ENCODE measurements at places on chromosomes 11 and 22. TPM values are rescaled to one million over a fixed set of nuclear protein-coding genes. Genes with fewer than 3 reads are reported as not detected.
A peak's percentile ranks its signal among the peaks of the same experiment; 100 is the strongest.

DNA sequence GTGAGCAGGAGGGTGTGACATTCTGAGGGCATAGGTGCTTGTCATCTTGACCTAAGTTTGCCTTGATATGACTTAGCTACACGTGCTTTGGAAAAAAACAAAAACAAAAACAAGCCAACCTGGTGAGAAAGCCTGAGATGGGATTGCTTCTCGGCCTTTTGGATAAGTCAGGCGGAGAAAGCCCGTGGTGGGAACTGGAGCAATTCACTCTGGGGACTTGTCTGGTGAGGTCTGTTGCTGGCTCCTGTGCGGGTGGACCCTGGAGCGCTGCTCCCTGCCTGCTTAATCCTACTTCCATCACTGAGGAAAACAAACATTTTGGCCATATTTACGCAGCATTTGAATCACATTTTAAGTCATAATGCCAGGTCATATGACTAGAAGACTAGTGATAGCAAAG is 100.3 kb downstream of the SNX19 start:
- no peak for DNase-seq

- DNase-seq = no peak
Measured at GRCh38 chr22:37427711-37428635, 694 bp upstream of the ELFN2 start.

GRCh38 chr11:113014262-113015097 is 53.3 kb downstream of the NCAM1 start:
- DNase-seq = no peak

GRCh38 chr11:65856689-65857499 is 1.1 kb downstream of the CFL1 start:
- peak; percentile 79 for DNase-seq

GRCh38 chr11:47791774-47792430 is 24.8 kb upstream of the FNBP4 start:
- no peak for DNase-seq

GRCh38 chr11:63511048-63511748 is 5.3 kb downstream of the LGALS12 start:
- no peak for DNase-seq

GRCh38 chr11:46116007-46116711 is 5.1 kb downstream of the PHF21A start:
- DNase-seq = no peak

DNA sequence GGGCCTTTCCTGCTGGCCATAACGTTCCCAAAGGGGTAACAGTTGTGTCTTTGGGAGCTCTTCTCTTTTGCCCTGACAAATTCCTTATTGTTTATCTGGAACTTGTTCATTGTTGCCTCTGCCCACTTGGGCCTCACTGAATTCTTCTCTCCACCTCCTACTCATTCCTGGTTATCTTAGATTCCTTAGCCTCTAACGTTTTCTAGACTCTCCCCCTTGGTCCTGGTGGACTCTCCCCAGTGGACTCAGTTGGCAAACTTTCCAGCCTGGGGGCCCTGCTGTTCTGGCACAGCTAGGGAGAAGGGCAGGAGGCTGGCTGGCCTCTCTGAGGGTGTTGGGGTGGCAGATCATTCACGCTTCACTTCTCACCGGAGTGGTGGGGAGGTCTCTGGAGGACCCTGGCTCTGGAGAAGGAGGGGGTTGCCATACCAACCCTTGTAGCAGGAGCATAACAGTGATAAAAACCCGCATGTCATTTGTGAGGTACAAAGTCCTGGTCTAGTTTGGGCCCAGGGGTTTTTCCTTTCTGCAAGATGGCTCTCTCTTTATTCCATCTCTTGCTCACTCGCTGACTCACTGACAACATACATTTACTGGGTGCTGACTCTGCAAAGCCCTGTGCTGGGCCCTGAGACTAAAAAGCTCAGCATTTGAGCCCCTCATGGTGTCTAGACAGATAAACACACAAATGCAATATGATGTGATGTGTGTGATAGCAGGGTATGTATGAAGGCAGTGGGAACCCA is 39.7 kb downstream of the YWHAH start:
- DNase-seq = no peak

DNA sequence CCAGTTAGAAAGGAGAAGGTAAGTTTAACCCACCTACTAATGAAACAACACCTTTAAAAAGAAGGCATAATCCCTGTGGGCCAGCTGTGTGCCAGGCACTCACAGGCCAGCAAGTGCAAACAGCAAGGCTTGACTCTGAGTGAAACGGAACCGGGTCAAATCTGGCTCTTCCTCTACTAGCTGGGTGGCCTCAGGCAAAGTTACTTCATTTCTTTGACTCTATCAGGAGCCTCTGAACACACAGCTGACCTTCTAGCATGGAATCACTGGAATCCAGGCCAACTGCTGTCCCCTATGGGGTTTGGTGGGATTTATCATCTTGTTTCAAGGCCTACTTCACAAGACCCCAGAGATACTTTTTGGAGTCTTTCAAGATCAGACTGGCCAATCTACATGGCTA is 3.3 kb downstream of the RAB38 start:
- DNase-seq = no peak

GRCh38 chr11:72613977-72614376 is 60.2 kb downstream of the PDE2A start:
- no peak for DNase-seq

DNA sequence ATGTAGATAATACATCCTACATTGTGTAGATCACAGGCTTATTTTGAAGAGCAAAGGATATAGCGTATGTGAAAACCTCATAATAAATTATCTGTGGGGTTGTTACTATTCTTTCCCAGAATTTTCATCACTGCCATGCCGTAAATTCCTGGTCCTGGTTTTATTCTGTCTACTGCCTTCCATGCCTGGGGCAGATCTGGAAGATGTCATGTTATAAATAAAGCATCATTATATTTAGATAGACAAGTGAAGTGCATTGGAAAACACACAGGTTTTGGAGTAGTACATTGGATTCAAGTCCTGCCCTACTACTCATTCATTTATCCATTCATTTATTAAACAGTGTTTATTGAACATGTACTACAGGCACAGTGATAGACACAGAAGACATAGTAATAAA is 2.2 kb downstream of the C11orf52 start:
- DNase-seq = no peak

DNA sequence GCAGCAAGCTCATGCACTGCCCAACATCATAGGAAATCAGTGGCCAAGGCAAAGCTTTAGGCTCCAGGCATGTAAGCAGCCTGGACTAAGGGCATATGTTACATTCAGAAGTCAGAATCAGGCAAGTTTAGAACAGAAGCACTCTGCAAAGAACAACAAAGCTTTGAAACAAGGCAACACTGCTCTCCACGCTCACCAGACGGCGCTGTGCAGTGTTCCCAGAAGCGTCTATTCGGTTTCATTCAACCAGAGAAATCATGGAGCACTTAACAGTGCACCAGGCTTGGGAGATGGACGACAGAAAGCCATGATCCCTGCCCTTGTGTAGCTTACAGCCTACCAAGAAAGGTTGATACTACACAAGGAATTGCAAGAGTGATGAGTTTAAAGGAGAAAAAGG is 555.8 kb downstream of the BUD13 start:
- no peak for DNase-seq

- DNase-seq = no peak
Measured at GRCh38 chr11:48341466-48341865, 16.7 kb downstream of the OR4C3 start.

DNA sequence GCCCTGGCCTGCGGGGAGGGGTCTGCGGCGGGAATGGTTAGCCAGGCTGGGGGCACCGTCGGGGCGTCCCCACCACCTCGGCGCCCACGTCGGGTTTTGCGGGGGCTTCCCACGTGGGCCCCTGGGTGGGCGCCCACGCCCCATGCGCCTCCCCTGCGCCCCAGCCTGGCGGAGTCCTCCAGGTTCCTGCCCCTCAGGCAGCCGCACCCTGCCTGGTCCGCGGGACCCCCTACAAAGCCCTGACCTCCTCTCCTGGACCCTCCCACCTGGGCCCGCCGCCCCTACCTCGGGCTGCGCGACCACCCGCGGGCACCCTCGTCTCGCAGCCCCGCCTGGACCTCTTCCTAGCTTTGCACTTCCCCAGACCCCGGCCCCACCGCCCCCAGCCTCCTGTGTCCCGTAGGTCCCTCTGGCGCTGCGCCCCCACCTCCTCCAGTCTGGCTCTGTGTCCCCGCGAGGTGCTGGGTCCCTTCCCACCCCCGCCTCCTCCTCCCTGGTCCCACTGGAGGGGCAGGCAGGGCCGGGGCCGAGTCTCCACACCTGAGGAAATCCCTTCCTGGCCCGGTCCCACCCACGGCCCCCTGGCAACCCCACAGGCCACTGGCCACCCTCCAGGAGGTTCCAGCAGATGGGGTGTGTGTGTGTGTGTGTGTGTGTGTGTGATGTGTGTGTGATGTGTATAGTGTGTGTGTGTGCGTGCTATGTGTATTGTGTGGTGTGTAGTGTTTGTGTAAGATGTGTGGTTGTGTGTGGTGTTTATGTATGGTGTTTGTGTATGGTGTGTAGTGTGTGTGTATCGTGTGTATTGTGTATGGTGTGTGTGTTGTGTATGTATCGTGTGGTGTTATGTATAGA is 11.8 kb downstream of the PIM3 start:
- no peak for DNase-seq

- no peak for DNase-seq
Measured at GRCh38 chr11:119085437-119085847, 761 bp downstream of the HMBS start.

- DNase-seq = no peak
Measured at GRCh38 chr22:30202531-30203006, 44.0 kb downstream of the LIF start.

DNA sequence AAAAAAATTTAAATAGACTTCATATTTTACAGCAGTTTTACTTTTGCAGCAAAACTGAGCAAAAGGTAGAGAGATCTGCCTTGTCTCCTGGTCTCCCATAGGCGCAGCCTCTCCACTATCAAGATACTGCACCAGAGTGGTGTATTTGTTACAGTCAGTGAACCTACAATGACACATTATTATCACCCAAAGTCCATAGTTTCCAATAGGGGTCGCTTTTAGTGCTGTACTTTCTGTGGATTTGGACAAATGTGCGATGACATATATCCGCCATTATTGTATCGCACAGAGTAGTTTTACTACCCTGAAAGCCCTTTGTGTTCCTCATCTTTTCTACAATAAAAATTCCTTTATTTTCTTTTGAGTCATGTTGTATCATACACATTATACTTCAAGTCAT is 153.2 kb upstream of the CCDC179 start:
- DNase-seq = no peak

DNA sequence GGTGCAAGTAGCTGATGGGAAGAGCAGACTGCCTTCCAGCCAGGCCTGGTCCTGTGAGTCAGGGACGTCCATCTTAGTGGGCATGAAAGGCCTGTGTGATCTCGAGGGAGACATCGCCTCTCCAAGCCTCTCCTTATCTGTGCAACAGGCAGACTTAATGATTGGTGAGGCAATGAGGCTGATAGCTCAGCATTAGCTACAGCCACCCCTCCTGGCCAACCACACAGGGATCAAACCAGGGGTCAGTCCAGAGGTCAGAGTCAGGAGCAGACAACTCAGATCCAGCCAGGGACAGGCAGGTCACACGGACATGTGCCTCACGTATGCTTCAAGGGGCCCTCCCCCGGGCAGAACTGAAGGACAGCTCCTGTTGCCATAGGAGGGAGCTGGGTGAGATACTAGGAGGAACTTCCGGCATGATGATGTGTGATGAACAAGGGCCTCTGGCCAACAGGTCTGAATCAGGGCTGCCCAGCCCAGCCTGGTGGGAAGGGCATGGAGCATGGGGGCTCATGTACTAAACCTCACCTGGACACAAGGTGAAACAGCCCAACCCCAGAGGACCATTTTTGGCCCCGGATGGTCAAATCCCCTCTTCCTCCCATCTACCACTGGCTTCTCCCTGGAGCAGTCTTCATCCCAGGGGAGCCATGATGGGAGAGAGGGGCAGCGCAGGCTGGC is 2.8 kb upstream of the APOC3 start:
- DNase-seq = no peak

- DNase-seq = no peak
Measured at GRCh38 chr11:73158356-73159051, 16.4 kb upstream of the FCHSD2 start.

DNA sequence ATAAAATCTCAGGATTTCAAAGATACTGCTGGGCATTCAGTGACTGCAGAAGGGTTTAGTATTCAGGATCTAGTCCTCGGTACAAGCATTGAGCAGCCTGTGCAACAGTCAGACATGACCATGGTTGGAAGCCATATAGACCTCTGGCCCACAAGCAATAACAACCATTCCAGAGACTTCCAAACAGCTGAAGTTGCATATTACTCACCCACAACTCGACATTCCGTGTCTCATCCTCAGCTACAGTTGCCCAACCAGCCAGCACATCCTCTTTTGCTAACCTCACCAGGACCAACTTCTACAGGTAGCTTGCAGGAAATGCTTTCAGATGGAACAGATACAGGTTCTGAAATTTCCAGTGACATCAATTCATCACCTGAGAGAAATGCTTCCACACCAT is 156.8 kb downstream of the C11orf91 start:
- DNase-seq = no peak

- no peak for DNase-seq
Measured at GRCh38 chr11:116396331-116396730, 376.5 kb downstream of the BUD13 start.

- no peak for DNase-seq
Measured at GRCh38 chr22:49954991-49955580, 5.5 kb upstream of the PIM3 start.

GRCh38 chr11:85086504-85087284 is 540.5 kb downstream of the DLG2 start:
- no peak for DNase-seq

DNA sequence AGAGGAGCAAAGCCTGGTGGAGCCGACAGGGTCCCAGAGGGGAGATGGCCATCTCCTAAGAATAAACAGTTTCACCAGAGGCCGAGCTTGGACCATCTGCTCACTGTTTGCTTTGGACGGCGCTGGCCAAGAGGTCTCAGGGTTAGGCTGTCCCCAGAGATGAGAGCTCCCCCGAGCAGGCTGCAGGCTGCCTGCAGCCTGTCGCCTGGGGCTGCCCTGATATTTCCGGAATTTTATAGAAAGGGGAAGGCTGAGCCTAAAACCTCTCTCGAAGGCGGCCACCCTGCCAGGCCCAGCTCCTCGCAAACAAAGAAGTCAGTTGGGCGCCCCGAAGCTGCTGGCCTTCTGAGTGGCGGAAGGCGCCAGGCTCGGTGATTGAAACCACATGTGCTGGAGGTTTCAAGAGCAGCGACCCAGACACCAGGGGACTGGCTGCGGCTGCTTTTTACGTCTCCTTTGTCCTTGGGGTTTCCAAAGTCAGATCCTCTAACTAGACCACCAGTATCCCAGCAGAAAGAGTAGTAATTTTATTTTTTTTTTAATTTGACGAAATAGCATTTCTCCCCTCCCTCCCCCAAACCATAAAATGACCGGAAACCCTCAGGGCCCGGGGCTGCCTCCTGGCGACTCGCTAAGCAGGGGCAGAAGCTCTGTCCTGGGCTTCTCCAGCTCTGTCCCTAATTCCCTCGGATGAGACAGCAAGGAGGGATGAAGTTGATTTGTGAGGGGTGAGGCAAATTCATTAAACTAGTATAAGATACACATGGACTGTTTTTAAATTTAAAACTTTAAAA is 57.4 kb downstream of the CLMP start:
- no peak for DNase-seq

The CCDC87 gene
- not detected for polyA plus RNA-seq

The ENTHD1 gene
- not detected for polyA plus RNA-seq

The C11orf65 gene
- polyA plus RNA-seq = not detected

The C1QTNF5 gene
- not detected for polyA plus RNA-seq

The CSNK2A3 gene
- polyA plus RNA-seq = 0.93 TPM

The CD3E gene
- 50.4 TPM for polyA plus RNA-seq

The VSIG2 gene
- not detected for polyA plus RNA-seq

The ACRV1 gene
- not detected for polyA plus RNA-seq

The TRIM29 gene
- polyA plus RNA-seq = not detected

The MAP6 gene
- polyA plus RNA-seq = not detected

The PDE2A gene
- not detected for polyA plus RNA-seq

The TMPRSS4 gene
- polyA plus RNA-seq = not detected

All from immature natural killer cell (primary cell).